HL-60 (cell line): ENCODE measurements at places on chromosomes 7 and 10.
A peak's percentile ranks its signal among the peaks of the same experiment; 100 is the strongest.

DNA sequence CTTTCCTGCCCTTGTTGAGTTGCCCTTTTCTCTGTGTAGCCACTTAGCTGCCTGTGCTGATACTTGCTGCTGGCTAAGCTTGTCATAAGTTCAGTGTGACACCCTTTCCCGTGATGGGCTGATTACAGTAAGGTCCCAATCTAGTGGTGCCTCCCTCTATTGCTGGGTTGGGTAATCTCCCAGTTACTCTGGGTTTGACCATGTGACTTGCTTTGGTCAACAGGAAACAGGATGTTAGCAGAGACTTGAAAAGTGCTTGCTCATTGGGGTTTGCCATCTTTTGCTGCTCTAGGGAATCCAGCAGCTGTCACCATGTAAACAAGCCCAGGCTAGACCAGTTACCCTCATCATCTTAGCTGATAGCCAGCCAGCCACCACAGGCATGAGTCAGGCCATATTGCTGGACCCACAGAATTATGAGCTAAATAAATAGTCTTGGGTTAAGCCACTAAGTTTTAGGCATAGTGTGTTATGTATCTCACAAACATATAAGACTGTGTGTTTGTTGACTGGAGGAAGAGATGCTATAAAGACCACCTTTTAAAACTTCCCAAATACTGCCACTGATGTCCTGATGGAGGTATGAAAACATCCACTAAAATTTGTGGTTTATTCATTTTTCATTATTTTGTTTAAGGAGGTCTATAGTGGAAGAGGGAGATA, 4.0 kb upstream of the LEP start:
- DNase-seq: peak; percentile 97

- no peak for DNase-seq
These were observed 40.7 kb downstream of the BTRC start for GRCh38 chr10:101394524-101395133.

GRCh38 chr10:2925631-2926030, 141.7 kb upstream of the PFKP start:
- DNase-seq: peak; percentile 4

DNA sequence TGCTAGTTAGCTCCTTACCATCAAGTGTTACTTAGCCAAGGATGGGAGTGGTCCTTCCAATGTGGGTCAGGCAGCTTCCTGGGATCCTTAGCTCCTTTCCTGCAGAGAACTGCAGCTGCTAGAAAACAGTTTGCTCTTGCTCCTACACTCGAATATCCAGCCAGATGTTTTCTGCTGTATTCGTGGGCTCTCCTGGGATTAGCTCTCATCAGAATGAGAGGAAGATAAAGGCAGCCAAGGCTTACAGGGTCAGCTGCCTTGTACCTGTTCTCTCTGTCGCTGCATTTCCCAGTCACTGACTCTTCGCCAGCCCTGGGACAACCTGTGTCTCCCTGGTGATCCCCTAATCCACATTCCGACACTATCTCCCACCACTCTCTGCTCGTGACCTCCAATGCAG, 29.0 kb downstream of the NEUROD6 start:
- no peak for DNase-seq

GRCh38 chr7:20200971-20201370, 16.2 kb downstream of the MACC1 start:
- no peak for DNase-seq

- no peak for DNase-seq
These were observed at the start of gene TUBAL3 for GRCh38 chr10:5404208-5405041. Gene TUBAL3 (minus strand): TSS chr10:5404828. CDS start chr10:5404792, 36 bp downstream.

- no peak for DNase-seq
These were observed 3.4 kb downstream of the ZC3HAV1L start for GRCh38 chr7:139032473-139032872.

- no peak for DNase-seq
These were observed 587.8 kb upstream of the MKI67 start for GRCh38 chr10:128713874-128714570.

- DNase-seq: peak; percentile 13
These were observed 51.1 kb downstream of the KCTD7 start for GRCh38 chr7:66679633-66680244.

DNA sequence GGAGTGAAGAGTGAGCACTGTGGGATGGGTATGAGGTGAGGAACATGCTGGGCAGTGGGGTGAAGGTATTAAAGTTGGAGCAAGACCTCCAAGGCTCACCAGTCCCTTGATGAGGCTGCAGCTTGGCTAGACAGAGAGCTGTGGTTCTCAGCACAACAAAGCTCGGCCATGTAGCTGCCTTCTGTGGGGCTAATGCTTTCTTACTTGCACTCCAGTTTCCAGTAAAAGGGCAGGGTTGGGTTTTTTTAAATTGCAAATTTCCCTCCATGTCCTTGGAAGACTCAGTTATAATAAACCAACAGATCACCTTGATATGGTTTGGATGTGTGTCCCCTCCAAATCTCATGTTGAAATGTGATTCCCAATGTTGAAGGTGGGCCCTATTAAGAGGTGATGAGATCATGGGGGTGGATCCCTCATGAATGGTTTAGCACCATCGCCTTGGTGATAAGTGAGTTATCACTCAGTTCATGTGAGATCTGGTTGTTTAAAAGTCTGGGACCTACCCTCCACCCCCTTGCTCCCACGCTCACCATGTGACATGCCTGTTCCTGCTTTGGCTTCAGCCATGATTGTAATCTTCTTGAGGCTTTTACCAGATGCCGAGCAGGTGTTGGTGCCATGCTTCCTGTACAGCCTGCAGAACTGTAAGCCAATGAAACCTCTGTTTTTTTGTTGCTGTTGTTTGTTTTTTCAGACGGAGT, 55.9 kb downstream of the ATXN7L1 start:
- no peak for DNase-seq

GRCh38 chr10:20233423-20233822, 417.2 kb downstream of the PLXDC2 start:
- no peak for DNase-seq

GRCh38 chr7:133095119-133095671, 13.3 kb upstream of the CHCHD3 start:
- no peak for DNase-seq

DNA sequence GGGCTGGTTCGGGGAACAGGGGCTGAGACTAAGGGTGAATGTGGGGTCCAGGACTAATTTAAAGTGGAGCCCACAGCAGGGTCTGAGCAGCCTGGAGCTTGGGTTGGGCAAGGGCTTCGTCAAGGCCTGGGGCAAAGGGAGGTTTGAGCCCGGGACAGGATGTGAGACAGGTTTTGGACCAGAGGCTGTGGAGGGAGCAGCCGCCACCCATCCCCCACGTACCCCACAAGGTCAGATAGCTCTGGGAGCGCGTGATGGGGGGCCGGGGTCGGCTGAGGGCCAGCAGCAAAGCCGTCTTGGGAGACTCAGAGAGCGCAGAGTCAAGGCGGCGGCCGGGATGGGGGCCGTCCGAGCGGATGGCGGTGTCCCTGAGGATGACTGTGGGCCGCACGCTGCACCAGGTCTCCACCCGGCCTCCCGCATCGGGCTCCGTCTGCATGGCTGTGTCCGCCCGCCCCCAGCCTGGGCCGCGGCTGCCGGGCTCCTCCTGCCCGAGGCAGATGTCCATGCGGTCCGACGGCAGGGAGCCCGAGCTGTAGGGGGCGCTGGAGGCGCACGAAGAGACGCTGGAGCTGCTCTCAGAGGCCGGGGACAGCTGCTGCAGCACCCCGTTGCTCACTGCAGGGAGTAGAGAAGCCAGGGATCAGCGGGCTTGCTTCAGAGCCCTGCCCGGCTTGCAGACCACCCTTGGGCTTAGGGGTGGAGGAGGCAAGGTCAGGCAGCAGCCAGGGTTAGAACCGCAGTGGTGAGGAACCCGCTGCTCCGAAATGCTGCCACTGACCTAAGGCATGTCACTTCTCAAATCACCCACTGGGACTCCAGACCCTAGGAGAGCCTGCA, 12.1 kb downstream of the PDZD7 start:
- peak; percentile 90 for DNase-seq

- DNase-seq: no peak
These were observed 72.6 kb upstream of the TOMM7 start for GRCh38 chr7:22895140-22895827.

- no peak for DNase-seq
These were observed 13.7 kb upstream of the INMT start for GRCh38 chr7:30738026-30738915.

DNA sequence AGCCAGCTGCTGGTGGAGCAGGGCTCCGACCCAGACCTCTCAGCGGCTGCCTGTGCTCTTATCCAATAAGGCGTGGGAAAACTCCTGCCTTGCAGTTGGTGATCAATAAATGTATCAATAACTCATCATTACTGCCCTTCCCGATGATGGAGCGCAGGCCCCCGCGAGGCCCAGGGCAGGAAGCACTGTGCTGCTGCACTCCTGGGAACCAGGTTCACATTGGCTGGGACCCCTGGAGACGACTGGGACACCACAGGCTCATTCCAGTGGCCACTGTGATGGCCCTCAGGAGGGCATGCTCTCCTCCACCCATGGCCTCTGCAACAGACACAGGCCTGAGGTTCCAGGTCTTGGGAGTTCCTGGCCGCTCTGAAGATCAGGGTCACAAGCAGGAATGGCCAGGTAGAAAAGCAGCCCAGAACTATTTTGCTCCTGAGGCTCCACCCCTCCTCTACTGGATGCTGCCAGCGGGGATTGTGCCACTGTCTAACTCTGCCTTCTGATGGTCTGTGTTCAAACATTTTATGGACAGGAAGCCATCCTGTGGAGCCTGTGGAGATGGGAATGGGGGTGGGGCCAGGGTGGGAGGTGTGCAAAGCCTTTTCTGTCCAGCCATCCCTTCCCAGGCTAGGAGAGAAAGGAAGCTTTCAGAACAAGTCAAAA, 287.4 kb upstream of the ZMIZ1 start:
- DNase-seq: no peak

DNA sequence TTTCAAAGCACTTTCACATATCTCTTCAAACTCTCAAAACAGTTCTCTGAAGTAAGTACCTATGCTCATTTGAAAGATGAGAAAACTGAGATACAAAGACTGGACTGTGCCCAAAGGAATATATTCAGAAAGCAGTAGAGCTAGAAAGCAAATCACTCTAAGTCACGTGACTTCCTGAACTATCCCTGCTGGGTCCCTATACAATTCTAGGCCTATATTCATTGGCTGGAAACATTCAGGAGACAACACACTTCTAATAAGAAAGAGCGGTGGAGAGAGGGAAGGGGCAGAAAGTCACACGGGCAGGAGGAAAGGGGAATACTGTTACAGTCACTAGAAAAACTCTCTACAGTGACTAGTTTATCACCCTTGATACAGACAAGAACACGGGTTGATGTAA, 140.0 kb downstream of the CHCHD3 start:
- DNase-seq: no peak

GRCh38 chr7:131627735-131628190, 71.3 kb upstream of the PODXL start:
- no peak for DNase-seq

- no peak for DNase-seq
These were observed 569.3 kb downstream of the TCERG1L start for GRCh38 chr10:130741901-130742855.

DNA sequence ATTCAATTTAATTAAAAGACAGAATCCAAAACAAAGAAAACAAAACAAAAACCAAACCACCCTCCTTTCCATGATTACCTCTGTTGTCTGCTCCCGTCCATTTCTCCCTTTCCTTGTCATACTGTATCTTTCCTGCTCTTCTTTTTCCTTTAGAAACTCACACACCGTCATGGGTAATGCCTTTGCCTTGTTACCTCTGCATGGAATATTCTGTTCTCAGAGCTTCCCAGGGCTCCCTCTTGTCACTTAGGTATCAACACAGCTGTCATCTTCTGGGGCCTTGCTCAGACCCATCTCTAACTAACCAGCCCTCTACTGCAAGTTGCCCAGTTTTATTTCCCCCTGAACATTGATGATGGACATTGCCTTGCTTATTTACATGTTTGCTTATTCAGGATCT, 30.2 kb upstream of the GIMAP8 start:
- no peak for DNase-seq

DNA sequence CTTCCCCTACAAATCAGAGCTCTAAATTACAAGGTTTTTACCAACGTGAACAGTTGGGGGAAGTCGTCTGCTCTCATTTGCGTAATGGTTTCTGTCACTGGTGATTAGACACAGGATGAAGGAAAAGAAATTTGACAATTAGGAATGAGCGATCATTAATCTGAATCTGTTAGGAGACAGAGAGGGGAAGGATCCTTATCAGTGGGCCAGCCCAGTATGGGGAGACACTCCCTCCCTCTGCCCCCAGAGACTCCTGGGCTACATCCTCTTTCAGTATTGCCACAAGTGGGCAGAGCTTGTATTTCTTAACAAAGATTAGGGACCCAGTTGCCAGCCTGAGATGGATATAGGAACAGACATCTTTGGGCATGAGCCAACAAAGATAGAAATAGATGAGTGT, 15.5 kb downstream of the HIF1AN start:
- DNase-seq: peak; percentile 25

GRCh38 chr10:60908896-60909295, 35.1 kb downstream of the RHOBTB1 start:
- DNase-seq: no peak

- no peak for DNase-seq
These were observed 199.2 kb downstream of the JCAD start for GRCh38 chr10:29860166-29860565.

- DNase-seq: no peak
These were observed 51.0 kb downstream of the AMZ1 start for GRCh38 chr7:2738766-2739549.

GRCh38 chr10:100970914-100971811, 1.9 kb downstream of the SEMA4G start:
- DNase-seq: no peak

GRCh38 chr10:18364987-18365775, 225.0 kb downstream of the CACNB2 start:
- no peak for DNase-seq

DNA sequence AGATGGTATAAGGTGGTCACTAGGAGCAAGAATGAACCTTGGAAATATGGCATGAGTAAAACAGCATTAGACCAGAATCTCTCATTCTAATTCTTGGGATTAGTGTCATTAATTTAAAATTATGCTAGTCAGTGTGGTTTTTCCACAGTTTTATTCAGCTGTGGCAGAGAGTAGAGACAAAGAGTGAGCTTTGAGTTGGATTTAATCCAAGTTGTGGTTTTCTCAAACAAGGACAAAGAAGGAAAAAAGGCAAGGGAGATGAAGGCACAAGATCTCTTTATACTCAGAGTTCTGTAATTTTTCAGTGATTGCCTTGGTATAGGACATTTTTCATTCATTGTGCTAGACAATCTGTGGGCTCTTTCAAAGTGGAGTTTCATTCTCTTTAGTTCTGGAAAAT, 28.2 kb upstream of the AKAP9 start:
- no peak for DNase-seq

GRCh38 chr7:7190142-7190541, 7.8 kb downstream of the C1GALT1 start:
- no peak for DNase-seq

DNA sequence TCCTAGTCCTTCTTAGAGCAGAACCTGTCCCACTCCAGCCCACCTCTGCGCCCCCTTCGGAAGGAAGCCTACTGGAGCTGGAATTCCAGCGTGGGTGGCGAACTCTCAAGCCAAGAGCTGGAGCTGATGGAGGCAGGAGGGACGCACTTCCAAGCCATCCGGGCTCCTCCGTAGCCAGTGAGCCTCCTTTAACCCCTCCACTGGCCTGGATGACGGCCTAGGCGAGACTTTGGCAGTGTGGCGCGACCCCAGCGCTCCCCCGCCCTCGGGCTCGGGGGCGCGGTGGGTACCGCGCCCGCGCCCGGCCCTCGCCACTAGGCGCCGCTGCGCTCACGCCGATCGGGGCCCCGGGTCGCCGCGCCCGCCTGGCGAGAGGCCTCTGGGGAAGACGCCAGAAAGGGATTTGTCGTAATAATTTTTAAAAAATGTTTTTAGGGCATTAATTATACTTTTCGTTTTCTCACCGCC, 5.1 kb upstream of the EMX2 start:
- no peak for DNase-seq

GRCh38 chr10:88008866-88009470, 145.5 kb downstream of the PTEN start:
- DNase-seq: no peak

GRCh38 chr10:128571745-128572144, 445.5 kb upstream of the MKI67 start:
- DNase-seq: no peak
